ENCODE measurements at places on chromosomes 5 and 9.
A peak's percentile ranks its signal among the peaks of the same experiment; 100 is the strongest.

- no peak for DNase-seq
These were observed 25.4 kb upstream of the SUB1 start for GRCh38 chr5:32559921-32560320.

- peak; percentile 27 for DNase-seq
These were observed 1.2 kb downstream of the FBXL17 start for GRCh38 chr5:108380531-108381349.

GRCh38 chr5:126776499-126777256, at the start of gene LMNB1:
Gene LMNB1 (plus strand): TSS chr5:126777136. CDS start chr5:126777509, 373 bp downstream.
- peak; percentile 91 for DNase-seq

- DNase-seq, result no peak
These were observed 131.1 kb upstream of the MPDZ start for GRCh38 chr9:13410566-13411031.

DNA sequence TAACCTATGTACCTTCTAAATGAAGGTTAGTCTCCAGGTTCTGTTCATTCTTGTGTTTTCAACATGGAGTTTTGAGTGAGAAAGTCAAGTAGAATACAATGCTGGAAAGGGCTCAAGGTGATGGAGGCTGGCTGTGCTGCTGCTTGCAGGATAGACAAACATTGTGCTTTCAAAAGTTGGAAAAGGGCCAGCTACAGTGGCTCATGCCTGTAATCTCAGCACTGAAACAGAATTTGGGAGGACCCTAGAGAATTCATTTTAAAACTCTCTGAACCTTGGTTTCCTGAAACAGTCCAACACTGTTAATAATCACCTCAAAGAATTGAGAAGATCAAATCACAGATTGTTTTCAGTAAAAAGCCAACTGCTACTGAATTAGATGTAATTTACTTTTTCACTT, 15.4 kb upstream of the IARS1 start:
- no peak for DNase-seq

DNA sequence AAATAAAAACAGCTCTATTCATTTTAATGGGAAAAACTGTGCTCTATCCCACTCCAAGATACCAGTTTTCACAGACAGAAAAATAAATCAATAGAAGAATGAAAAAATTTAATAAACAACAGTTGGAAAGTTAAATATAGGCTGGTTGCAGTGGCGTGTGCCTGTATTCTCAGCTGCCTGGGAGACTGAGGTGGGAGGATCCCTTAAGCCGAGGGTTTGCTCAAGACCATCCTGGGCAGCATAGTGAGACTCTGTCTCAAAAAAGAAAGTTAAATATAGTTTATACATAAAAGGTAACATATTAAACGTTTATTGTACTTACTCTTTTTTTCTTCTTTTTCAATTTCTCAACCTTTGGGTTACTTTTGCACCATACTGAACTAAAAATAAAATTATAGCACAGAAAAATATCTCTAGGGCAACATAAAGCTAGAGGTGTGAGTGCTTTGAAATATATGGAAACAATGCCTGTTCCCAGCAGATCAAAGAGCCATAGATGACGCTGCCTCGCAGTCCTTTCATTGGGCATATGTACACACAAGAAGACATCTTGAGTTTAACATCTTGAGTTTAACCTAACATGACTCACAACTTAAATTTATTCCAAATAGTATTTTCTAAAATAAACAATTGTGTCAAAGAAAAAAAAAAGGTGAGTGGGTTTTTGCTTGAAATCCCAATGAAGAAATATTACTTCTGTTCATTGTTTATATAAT, 25.7 kb upstream of the KLF9 start:
- no peak for DNase-seq

DNA sequence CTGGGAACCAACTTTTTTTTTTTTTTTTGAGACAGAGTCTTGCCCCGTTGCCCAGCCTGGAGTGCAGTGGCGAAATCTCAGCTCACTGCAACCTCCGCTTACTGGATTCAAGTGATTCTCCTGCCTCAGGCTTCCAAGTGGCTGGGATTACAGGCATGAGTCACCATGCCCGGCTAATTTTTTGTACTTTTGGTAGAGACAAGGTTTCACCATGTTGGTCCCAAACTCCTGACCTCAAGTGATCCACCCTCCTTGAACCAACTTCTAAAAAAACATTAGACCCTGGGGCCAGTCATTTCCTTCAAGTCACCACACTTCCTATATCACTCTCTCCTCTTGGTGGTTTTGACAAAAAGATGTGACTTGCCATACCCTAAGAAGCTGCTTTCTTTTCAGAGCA, 10.9 kb upstream of the SHROOM1 start:
- no peak for DNase-seq

DNA sequence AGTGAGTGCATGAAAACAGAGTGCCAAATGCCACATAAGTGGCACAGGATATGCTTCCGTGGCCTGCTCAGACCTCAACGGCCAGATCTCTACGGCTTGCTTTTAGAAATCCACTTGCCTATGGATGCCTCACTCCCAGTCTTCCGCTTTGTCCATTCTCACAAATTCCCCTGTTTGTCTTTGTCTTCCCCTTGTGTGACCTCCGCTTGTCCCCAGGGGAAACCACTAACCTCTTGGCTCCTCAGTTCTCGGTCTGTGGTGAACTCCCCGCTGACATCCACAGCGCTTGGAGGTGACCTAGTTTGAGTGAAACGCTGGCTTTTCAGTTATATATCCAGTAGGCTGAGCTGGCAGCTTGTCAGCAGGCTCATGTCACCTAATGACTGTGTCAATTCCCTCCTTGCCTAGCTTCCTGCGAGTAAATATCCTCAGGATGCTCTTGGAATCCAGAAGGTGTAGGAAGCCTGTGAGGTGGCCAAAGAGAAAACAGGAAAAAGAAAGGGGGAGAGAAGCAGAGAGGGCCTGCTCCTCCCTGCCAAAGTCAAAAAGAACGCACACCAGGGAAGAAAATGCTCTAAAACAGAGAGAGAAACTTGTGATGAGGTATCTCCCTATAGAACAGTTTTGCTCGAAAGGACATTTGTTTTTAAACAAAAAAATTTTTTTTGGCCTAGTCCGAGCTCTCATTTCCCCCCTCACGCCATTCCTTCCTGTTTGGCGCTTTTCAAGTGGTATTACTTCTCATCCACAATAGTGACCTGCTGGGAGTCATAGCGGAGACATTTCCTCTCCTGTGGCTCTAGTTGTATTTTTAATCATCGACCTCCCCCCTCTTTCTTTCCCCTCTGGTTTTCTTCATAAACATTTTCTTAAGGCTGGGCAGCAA, 101.6 kb upstream of the SPRY4 start:
- peak; percentile 20 for DNase-seq

GRCh38 chr9:34540827-34541226, 18.0 kb upstream of the ENHO start:
- DNase-seq, result no peak

DNA sequence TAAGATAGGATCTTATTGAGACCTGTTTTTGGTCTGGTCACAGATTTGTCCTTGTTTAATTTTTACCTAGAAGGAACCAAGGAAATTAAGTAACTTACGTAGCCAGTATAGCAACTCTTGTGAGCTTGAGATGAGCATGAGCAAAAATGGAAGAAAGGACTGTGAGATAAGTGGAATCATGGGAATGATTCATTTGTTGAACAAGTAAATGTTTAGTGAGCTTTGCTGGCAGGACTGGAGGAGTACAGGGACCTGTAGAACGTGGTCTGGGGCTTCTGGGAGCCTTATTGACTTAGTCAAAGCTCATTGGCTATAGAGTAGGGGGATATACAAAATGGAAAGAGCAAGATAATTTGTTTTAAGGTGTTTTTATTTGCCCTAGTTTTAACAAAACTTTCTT, 3.0 kb downstream of the RAD23B start:
- DNase-seq, result no peak

DNA sequence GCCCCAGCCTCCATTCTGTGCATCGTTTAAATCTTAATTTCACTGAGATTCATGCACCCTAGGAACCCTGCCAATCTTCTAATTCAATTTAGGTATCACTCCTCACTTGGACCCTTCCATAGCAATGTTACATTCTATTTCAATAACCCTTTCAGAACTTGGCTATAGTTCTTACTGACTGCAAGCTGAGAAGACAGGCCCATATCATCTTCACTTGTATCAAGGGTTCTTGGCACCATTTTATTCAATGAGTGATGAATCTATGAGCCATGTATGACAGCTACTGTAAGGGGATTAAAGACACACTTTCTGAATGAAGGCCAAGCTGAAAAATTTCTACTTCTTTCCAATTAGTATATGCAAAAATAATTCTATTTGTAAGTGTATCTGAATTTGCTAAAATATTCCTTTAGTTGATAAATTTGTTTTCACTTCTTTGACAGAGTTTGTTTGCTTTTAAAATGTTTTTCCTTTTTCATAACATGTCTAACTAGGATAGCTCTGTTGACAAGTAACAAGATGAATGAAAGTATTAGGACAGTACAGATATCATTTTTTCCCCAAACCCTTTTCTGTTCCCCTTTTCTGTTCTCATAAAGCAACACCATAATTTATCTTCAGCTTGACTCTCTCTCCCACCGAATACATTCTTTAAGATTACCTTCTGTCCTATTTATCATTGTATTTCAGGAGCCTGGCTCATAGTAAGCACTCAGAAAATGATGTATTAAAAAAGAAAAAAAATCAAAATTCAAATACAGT, 9.6 kb downstream of the ITGA2 start:
- DNase-seq, result no peak

GRCh38 chr5:122532035-122532434, 220.0 kb downstream of the SNCAIP start:
- no peak for DNase-seq

DNA sequence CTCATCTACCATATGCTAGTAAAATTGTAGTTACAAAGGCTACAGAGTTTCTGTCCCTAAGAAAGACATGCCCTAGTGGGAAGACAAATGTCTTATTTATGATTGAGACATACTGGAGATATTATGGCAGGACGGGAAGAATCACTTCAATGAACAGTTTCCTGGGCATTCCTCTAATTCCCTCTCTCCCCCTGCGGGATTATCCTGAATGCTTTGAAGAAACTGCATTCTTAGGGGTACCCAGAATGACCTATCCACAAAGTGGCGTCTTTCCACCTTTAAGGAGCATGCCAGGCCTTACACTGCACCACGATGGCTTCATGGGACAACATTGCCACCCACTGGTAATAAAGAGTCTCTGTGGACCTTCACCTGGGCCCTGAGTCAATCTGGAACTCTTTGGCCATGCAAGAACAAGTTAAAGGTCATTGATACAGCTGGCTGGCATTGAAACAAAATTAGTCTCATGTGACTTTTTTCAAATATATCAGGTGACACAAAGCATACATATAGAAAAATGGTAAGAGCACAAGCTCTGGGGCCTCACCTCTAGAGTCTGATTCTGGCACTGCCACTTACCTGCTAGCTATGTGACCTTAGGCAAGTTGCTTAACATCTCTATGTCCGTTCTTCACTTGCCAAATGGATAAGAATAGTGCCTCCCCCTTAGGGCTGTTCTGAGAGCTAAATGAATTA, 32.0 kb downstream of the ANKRD55 start:
- peak; percentile 44 for DNase-seq

DNA sequence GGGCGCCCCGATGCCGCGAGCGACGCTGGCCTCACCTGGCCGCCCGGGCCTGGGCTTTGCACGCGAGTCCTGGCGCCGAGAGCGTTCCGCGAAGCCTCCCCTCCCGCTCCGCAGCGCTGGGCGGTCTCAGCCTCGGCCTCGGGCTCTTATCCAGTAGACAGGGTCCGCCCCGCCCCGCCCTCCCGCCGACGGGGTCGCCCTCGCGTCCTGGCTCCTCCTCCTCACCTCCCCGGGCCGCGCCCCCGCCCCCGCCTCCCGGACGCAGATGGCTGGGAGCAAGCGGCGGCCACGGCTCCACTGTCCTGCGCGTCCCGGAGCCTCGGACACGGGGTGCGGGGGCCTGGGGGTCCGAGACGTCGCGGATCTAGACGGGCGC, at the start of gene SLC6A3:
SLC6A3 (minus strand) TSS at position 128 of the 376 bp plus-strand sequence. CDS start 2,243 bp downstream, outside the sequence.
- no peak for DNase-seq

- DNase-seq, result no peak
These were observed 6.1 kb upstream of the COL5A1 start for GRCh38 chr9:134635351-134636148.

DNA sequence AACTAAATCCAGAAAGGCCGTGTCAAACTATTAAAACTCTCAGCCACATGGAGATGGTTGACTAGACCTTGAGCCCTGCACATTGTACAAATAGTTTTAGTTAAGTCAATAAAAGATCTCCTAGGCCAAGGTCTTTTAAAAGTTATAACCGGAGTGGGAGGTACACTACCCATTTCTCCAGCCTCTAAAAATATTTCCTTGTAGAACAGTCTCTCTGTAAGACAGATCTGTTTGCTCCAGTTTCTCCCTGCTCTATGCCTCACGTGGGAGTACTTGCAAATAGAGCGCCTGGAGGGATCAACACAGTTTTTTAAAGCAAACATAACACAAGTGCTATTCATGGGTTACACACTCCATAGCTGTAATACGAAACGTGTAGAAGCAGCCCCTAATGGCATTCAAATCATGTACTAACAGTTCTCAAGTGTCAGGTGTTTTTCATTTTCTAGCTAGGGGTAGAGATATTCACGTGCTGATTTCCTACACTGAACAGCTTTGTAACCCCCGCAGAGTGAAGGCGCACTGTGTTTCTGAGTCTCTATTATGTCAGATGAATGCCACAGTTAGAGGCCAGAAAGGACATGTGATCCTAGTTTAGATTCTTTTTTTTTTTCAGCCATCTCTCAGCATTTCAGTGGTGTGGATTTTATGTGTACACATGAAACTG, 703.4 kb upstream of the GRAMD2B start:
- no peak for DNase-seq

DNA sequence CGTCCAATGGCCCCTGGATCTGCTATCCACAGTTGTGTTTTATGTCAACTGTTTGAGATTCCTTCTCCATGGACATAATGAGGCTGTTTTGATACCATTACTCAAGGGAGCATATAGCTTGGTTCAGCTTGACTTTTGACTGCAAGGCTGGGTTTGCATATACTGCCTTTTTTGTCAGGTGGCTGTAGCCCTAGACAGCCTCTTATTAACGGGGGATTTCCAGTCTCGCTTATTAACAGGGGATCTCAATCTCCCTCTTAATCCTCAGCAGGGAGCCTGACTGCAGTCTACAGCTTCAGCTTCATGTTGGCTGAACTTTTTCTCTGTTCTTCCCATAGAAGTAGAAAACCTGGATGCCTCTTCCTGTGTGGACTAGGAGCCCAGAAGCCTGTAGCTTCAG, 73.7 kb upstream of the TNC start:
- DNase-seq, result no peak

- DNase-seq, result no peak
These were observed 38.4 kb upstream of the RXRA start for GRCh38 chr9:134287591-134288491.

- DNase-seq, result no peak
These were observed 5.1 kb upstream of the RPS14 start for GRCh38 chr5:150454492-150455229.

- no peak for DNase-seq
These were observed 77.8 kb downstream of the RALGPS1 start for GRCh38 chr9:126992427-126992826.

DNA sequence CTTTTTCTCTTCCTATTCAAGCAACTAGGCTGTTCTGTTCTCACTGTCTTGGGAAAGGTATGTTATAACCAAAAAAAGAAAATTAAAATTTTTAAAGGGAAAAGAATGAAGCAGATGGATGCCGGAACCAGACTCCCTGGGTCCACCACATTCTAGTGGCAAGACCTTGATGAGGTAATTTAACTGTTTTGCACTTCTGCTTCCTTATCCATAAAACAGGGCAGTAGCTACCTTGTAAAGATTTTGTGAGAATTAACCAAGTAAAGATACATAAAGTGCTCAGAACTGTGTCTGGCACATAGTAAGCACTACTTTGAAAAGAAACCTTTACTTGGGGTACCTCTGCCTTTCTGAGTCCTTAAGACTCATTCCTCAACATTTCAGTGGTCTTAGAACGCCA, 17.0 kb downstream of the EPB41L4B start:
- DNase-seq, result no peak

All from stimulated activated CD4-positive, alpha-beta T cell treated with anti-CD3 and anti-CD28 coated beads, Interleukin-15, amount 100 ng/mL, for 48 hours (primary cell).